Stomach (tissue), 19 donors: ENCODE measurements at places on chromosomes 12 and 14.

- no peaks in the 10 kb centered on the region for H3K36me3 ChIP-seq
- peak overlapping the region; percentile 48 for H3K4me3 ChIP-seq
- H3K27me3 ChIP-seq: no peaks in the 10 kb centered on the region
- peaks cover 41% of the 10 kb centered on the region for H3K4me1 ChIP-seq
- peak; percentile 85 for DNase-seq
These were observed 3.7 kb downstream of the REM2 start for GRCh38 chr14:22886500-22887259.

- H3K27me3 ChIP-seq: no peaks in the 10 kb centered on the region
- H3K36me3 ChIP-seq: no peaks in the 10 kb centered on the region
- DNase-seq: no peak
- peaks cover 10% of the 10 kb centered on the region for H3K4me1 ChIP-seq
- H3K4me3 ChIP-seq: peak overlapping the region; percentile 64
- peak overlapping the region; percentile 95 for H3K27ac ChIP-seq
These were observed 15.8 kb upstream of the ANKRD9 start for GRCh38 chr14:102525219-102525928.

- peaks cover 10% of the 10 kb centered on the region for H3K36me3 ChIP-seq
- DNase-seq: no peak
- H3K27ac ChIP-seq: no peak overlapping the region
- H3K4me3 ChIP-seq: no peak overlapping the region
- no peaks in the 10 kb centered on the region for H3K27me3 ChIP-seq
- peaks cover 12% of the 10 kb centered on the region for H3K4me1 ChIP-seq
These were observed 11.9 kb upstream of the ATP5F1B start for GRCh38 chr12:56657416-56658379.

GRCh38 chr14:77470224-77470870 lies 12.5 kb downstream of the AHSA1 start:
- DNase-seq: no peak
- H3K27me3 ChIP-seq: peaks cover 7% of the 10 kb centered on the region

GRCh38 chr12:130686511-130686991 lies 29.5 kb downstream of the RIMBP2 start:
- no peaks in the 10 kb centered on the region for H3K4me1 ChIP-seq
- no peak for DNase-seq
- no peaks in the 10 kb centered on the region for H3K36me3 ChIP-seq
- H3K4me3 ChIP-seq: no peak overlapping the region

DNA sequence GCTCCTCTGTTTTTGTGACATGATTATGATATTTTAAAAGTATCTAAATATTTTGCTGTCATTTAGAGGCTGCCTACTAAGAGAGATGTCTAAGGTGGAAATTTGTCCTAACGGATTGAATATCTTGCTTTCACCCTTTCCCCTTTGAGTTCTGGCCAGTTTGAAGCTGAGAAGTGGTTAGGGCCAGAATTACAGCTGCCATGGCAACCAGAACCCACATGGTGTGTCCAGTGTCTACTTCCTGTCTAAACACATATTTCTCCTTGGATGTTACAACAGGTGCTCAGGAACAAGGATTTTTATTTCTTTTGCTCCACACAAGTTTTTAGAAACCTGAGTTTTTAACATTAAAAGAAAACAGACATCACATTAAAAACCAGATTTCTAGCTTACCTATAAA lies 335.1 kb upstream of the OR4E1 start:
- no peak for DNase-seq
- no peaks in the 10 kb centered on the region for H3K27me3 ChIP-seq
- H3K4me1 ChIP-seq: peaks cover 6% of the 10 kb centered on the region
- H3K27ac ChIP-seq: no peak overlapping the region
- no peaks in the 10 kb centered on the region for H3K36me3 ChIP-seq

- H3K4me3 ChIP-seq: no peak overlapping the region
- no peak for DNase-seq
- no peaks in the 10 kb centered on the region for H3K36me3 ChIP-seq
- peak overlapping the region; percentile 54 for H3K27ac ChIP-seq
- no peaks in the 10 kb centered on the region for H3K27me3 ChIP-seq
These were observed 79.6 kb downstream of the ITPK1 start for GRCh38 chr14:93035917-93036651.

DNA sequence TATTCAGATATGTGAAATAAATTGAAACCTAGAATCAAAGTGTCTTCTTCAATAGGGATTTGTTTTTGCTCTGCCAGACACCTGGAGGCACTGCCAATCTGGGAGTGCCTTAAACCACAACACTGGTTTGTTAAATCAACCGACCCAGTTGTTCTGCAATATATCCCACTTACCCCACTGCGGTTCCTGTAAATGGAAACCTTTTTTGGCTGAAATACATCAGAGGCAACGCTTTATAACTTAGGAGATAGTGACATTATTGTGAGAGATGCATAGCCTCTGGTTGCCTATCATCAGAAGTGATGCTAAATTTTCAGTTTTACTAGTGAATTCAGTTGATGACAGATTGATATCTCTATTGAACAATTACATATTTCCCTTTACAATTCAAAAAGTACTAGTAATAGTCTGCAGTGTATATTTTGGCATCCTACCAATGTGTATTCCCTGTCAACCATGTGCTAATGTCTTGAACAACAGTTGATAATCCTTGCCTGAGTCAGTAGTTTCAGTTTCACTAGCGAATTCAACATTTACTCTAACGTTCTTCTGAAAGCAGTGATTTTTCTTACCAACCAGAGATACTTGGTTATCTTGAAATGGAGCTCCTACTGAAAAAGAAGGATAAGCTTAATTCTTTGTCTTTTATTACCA lies 30.5 kb downstream of the PPP2R5C start:
- H3K4me1 ChIP-seq: peaks cover 25% of the 10 kb centered on the region
- H3K4me3 ChIP-seq: peak overlapping the region; percentile 33
- no peaks in the 10 kb centered on the region for H3K36me3 ChIP-seq
- DNase-seq: peak; percentile 79

DNA sequence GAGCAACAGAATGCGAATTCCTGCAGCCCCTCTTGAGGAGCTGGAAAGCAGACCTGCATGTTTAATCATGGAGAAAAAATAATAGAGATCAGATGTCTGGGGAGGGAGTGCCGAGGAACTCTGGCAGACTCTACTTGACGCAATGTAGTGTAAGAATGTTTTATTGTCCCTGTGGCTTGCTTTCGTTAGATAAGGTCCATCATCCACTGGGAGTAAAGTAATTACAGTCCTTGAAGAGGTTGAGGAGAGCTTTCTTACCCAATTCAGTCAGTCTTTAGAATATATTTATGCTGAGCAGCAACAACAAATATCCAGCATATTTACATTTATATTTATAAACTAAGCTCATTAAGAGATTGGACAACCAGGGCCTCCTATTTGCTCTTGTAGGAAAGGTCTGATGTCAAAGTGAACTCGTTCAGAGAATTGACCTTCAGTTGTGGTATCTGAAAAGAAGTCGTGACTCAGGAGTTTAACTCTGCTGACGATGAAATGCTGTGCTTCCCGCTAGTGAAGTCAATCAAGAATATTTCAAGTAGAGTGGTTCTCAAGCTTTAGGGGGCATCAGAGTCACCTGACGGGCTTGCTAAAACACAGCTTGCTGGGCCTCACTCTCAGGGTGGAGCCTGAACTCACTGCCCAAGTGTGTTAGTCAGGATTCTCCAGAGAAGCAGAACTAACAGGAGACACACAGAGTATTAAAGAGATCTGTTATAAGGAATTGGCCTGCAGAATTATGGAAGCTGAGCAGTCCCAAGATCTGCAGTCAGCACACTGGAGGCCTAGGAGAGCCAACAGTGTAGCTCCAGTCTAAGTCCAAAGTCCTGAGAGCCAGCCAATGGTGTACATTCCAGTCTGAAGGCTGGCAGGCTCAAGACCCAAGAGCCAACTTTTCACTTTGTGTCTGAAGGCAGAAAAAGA lies 139.3 kb upstream of the LMNTD1 start:
- H3K27ac ChIP-seq: no peak overlapping the region
- H3K27me3 ChIP-seq: no peaks in the 10 kb centered on the region
- H3K36me3 ChIP-seq: no peaks in the 10 kb centered on the region
- no peak for DNase-seq

DNA sequence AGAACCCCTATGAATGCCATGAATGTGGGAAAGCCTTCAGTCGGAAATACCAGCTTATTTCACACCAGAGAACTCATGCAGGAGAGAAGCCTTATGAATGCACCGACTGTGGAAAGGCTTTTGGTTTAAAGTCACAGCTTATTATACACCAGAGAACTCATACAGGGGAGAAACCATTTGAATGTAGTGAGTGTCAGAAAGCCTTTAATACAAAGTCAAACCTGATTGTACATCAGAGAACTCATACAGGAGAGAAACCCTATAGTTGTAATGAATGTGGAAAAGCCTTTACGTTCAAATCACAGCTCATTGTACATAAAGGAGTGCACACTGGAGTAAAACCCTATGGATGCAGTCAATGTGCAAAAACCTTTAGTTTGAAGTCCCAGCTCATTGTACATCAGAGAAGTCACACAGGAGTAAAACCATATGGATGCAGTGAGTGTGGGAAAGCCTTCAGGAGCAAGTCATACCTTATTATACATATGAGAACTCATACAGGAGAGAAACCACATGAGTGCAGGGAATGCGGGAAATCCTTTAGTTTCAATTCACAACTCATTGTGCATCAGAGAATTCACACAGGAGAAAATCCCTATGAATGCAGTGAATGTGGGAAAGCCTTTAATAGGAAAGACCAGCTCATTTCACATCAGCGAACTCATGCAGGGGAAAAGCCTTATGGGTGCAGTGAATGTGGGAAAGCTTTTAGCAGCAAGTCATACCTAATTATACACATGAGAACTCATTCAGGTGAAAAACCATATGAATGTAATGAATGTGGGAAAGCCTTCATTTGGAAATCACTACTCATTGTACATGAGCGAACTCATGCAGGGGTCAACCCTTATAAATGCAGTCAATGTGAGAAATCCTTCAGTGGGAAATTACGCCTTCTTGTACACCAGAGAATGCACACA lies 22.3 kb downstream of the ZNF268 start:
- H3K36me3 ChIP-seq: peaks cover 26% of the 10 kb centered on the region
- no peak for DNase-seq
- H3K27ac ChIP-seq: no peak overlapping the region

DNA sequence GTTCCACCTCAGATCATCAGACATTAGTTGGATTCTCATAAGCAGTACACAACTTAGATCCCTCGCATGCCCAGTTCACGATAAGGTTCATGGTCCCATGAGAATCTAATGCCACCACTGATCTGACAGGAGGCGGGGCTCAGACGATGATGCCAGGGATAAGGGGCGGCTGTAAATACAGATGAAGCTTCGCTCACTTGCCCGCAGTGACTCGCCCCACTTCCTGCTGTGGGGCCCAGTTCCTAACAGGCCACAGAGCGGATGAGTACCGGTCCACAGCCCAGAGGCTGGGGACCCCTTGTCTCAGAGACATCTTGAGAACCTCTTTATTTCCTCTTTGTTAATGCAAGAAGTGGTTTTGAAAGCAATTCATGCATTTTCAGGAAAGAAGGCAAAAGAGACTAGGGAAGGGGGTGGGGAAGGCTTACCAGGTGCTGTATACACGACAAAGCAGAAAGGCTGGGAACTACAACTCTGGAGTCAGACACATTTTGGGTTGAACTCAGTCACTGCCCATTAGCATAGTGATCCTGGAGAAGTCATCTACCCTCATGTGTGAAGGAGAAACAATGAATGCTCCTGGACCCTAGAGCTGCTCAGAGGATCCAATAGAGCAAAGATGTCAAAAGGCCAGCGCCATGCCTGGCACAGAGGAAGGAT lies 68.7 kb downstream of the EID3 start:
- H3K36me3 ChIP-seq: no peaks in the 10 kb centered on the region
- H3K27ac ChIP-seq: no peak overlapping the region
- no peaks in the 10 kb centered on the region for H3K27me3 ChIP-seq
- H3K4me3 ChIP-seq: no peak overlapping the region
- DNase-seq: peak; percentile 24

- H3K4me3 ChIP-seq: no peak overlapping the region
- no peaks in the 10 kb centered on the region for H3K4me1 ChIP-seq
- H3K36me3 ChIP-seq: peaks cover 20% of the 10 kb centered on the region
- DNase-seq: no peak
- H3K27ac ChIP-seq: no peak overlapping the region
These were observed 9.2 kb downstream of the GLIPR1 start for GRCh38 chr12:75489613-75490210.

- no peak overlapping the region for H3K27ac ChIP-seq
- no peaks in the 10 kb centered on the region for H3K27me3 ChIP-seq
- peaks cover 31% of the 10 kb centered on the region for H3K4me1 ChIP-seq
These were observed 105.4 kb downstream of the PAPLN start for GRCh38 chr14:73342670-73343069.

GRCh38 chr12:82608706-82609105 lies 78.0 kb upstream of the TMTC2 start:
- DNase-seq: no peak
- no peak overlapping the region for H3K4me3 ChIP-seq
- H3K36me3 ChIP-seq: no peaks in the 10 kb centered on the region
- peaks cover 5% of the 10 kb centered on the region for H3K4me1 ChIP-seq

DNA sequence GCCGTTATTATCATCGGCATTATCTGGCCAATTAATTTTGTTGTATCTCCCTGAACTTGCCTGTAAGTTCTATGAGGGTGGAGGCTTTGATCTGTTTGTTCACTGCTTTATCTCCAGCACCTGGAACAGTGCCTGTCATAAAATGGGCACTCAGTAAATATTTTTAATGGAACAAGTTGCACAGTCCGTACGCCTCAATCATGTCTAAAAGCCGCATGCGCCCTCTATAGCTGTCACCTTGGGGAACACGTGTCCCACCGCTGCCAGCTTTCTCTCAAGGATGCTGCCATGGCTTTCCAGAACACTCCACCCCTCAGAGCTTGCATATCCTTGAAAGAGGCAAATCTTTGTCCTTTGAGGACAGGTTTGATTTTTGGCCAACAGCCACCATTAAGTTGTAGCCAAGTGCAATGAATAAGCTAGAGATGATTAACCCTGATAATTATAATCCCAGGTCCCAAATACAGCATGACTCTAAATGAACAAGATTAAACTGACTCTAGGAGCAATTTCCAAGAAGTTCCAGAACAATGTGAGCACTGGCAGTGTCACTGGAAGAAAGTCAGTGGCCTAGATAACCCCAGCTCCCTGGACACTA lies 55.1 kb downstream of the ERH start:
- H3K27ac ChIP-seq: no peak overlapping the region
- H3K27me3 ChIP-seq: no peaks in the 10 kb centered on the region
- H3K4me3 ChIP-seq: no peak overlapping the region
- peaks cover 20% of the 10 kb centered on the region for H3K4me1 ChIP-seq

- no peak overlapping the region for H3K27ac ChIP-seq
- no peaks in the 10 kb centered on the region for H3K4me1 ChIP-seq
- no peak overlapping the region for H3K4me3 ChIP-seq
- H3K36me3 ChIP-seq: no peaks in the 10 kb centered on the region
These were observed 137.8 kb downstream of the HMGA2 start for GRCh38 chr12:65962036-65962430.

DNA sequence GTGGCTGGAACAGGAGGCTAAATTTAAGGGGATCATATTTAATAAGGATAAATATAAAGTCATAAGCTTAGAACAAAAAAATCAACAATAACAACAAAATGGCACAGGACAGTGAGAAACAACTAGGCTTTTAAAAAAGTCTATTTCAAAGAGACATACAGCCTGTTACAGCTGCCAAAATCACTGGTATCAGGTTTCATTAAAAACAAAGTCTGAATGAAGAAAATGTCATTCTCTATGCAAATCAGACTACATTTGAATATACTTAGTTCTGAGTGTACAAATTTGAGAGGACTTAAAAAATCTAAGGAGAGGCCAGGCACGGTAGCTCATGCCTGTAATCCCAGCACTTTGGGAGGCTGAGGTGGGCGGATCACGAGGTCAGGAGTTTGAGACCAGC lies 44.0 kb downstream of the TFCP2 start:
- H3K4me3 ChIP-seq: no peak overlapping the region
- H3K4me1 ChIP-seq: no peaks in the 10 kb centered on the region
- H3K36me3 ChIP-seq: peaks cover 19% of the 10 kb centered on the region
- DNase-seq: no peak
- no peaks in the 10 kb centered on the region for H3K27me3 ChIP-seq
- no peak overlapping the region for H3K27ac ChIP-seq

GRCh38 chr12:119479121-119479561 lies 114.4 kb upstream of the TMEM233 start:
- no peaks in the 10 kb centered on the region for H3K36me3 ChIP-seq
- no peaks in the 10 kb centered on the region for H3K4me1 ChIP-seq
- DNase-seq: no peak
